NCI-H146 (cell line): ENCODE measurements at places on chromosomes 12 and 14.

GRCh38 chr12:122282061-122282460 lies 15.8 kb upstream of the VPS33A start:
- DNase-seq = peak; percentile 58

- no peak for DNase-seq
These were observed 85.9 kb downstream of the PAX9 start for GRCh38 chr14:36747411-36748184.

DNA sequence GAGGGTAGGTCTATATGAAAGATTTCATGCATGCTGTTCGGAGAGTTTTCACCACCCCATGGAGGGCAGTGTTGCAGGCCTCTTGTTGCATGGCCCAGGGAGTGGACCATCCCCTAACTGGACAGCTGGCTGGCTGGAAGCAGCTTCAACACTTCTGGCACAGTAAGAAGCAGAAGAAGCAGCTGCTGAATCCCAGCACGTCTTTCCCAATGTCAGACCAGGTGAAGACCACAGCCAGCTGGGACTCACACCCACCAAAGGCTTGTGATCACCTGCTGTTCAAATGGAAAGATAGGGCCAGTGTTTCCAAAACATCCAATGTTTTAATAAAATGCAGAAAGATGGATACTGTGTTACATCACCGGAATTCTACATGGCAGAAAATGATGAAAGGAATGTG lies 1423.6 kb downstream of the AACS start:
- no peak for DNase-seq

- DNase-seq = no peak
These were observed 16.7 kb downstream of the ULK1 start for GRCh38 chr12:131911028-131911650.

GRCh38 chr14:100900837-100901390 lies 2.6 kb downstream of the RTL1 start:
- DNase-seq = peak; percentile 77

GRCh38 chr12:20592556-20592955 lies 102.6 kb upstream of the SLCO1C1 start:
- DNase-seq = no peak

DNA sequence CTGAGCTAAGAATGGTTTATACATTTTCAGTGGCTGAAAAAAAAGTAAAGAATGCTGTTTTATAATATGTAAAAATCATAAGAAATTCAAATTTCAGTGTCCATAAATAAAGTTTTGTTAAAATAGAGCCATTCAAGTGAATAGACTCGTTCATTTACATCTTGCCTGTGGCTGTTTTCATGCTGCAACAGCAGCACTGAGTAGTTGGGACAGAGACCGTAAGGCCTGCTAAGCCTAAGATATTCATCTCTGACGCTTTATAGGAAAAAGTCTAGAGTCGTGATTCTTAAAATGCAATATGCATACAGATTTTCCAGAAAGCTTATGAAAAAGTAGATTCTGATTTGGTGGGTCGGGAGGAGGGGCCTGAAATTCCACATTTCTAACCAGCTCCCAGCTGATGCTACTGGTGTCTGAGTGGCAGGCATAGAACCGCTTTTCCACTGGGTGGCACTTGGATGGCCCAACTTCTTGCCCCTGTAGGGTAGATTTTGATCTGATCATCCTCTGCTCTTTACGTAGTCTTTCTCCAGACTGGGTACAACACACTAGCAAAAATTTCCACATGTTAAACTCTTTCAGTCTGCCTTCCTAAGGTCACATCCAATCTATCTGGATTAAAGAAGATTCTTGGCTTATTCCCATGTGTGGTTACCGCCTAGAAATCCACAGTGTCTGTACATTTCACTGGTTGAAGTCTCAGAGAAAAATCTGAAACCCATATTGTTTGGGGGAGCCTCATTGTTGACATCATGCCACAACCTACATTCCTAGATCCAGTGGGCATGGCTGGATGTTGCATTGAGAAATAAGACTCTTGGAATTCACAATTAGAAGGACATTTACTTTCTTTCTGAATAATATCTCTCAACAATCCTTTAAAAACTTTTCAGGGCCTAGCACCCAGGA lies 151.2 kb downstream of the C12orf75 start:
- no peak for DNase-seq

GRCh38 chr14:73762375-73762822 lies 48.2 kb upstream of the PNMA1 start:
- DNase-seq = no peak

- no peak for DNase-seq
These were observed 23.7 kb downstream of the PLXNC1 start for GRCh38 chr12:94172031-94172430.

GRCh38 chr14:68247274-68247673 lies 427.7 kb downstream of the RAD51B start:
- DNase-seq = no peak

GRCh38 chr12:77492536-77492935 lies 338.2 kb upstream of the NAV3 start:
- DNase-seq = no peak

- no peak for DNase-seq
These were observed 581.6 kb downstream of the GALC start for GRCh38 chr14:87411370-87411769.

DNA sequence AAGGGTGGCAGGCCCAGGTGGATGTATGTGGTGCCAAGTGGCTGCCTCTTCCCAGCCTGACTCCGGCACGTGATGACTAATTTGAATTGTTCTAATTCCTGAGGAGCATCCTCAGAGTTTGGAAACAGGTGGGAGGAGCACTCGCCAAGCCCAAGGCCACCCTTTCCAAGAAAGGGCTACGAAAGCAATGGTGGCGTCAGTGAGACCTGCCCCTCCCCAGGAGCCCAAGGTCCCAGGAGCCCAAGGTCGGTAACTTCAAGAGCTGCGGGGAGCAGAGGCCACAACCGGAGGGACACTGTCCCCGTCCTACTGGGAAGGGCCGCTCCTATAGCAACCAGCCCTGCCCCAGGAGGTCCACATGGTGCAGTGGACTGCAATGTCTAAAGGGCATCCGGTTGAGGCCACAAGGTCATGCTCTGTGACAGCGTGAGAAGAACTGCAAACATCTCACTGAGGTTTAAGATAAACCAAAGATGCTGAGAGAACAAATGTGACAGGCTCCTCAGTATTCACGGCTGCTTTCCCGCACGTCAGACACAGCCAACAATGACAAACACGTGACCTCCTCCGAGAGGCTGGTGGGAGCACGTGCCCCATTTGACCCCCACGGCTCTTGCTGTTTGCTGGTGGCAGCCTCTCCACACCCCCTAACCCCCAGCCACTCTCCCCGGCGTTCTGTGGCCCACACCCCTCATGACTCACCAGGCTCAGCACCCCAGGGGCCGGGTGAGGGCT lies 79.6 kb downstream of the ITPK1 start:
- DNase-seq = no peak

GRCh38 chr14:70190156-70190555 lies 1.4 kb upstream of the SLC8A3 start:
- no peak for DNase-seq

- no peak for DNase-seq
These were observed 4.7 kb downstream of the NAA25 start for GRCh38 chr12:112103758-112104503.

DNA sequence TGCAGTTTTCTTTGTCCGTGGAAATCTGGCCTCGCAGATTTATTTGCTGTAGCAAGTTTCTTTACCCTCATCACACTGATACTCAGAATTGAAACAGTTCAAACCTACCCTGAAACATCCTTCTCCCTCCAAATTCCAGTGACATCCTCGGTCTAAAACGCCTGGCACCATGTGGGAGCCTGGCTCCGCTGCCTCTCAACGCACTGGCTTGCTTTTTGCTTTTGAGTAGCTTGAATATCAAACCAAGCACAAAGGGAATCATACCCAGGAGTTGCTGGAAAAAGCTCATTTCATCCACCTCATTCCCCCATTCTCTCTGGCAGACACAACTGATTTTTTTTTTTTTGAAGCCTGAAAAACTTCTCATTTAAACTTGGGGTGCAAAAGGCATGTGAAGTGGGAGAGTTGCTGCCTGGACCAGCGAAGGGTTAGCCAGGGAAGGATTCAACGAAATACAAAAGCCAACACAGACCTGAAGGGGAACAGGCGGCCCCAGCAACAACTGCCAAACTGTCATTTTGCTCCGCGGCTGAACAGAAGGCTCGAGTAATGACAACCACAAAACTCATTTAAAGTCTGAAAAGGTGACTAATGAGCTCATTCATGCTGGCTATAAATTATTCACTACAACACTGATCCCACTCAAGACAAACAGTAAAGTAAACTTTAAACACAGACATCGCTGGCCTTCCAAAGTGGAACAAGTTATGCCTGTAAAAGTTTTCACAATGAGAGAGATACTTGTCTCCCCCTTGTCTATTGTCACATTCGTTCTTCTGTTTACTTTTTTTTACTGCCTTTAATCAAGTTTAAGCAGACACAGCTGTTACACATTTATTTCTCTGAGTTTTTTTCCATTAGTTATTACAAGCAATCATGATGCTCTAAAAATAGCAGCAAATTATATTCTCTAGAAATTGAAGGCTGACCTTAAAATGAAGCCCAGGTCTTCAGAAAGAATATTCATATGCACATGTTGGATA lies 12.5 kb upstream of the FOXN3 start:
- peak; percentile 11 for DNase-seq

DNA sequence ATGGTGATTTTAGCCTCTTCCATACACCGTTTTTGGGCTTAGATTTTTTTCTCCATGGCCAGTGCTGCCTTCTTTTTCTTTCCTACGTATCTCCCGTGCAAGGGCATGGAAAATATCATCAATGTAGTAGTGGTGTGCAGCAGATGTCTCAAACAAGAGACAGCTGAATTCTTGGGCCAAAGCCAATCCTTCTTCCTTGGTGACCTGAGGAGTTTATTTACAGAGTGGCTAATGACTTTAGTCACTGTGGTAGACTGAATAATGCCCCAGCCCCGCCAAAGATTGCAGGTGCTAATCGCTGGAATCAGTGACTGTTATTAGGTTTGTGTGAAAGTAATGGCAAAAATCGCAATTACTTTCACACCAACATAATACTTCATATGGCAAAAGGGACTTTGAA lies 235.5 kb upstream of the NOS1 start:
- peak; percentile 80 for DNase-seq

DNA sequence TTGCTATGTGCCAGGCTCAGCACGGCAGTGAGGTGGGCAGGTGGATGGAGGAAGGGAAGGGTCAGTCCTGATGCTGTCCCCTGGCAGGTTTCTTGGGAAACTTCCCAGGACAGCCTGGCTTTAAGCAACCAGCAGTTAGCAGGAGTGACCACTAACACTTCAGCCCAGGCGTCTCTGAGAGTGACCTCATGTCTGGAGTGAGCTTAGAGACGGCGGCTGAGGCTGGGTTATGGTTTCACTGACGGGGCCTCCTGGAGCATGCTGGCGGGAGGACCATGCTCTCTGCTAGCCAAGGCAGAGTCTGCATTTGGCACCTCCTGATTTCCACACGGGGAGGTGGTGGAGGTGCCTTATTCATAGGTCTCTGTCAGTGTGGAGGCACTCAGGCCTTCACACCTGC lies 2.5 kb downstream of the HHIPL1 start:
- no peak for DNase-seq

DNA sequence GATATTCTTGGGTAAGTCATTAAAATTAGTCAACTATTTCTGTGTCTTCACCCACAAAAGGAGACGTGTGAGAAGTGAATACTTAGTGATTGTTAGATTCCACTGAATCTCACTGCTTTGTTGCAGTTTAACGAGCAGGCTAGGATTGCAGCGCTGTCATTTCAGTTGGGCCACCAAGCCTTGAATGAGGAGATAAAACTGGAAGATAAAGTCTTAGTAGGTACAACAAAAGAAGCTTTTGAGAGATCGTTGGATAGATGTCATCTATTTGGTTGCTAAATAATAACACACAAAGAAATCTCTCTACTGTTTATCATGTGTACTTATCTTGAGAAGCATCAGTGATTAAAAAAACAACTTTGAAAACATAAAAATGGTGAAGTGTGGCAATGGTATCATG lies 132.3 kb downstream of the RGS6 start:
- DNase-seq = no peak

DNA sequence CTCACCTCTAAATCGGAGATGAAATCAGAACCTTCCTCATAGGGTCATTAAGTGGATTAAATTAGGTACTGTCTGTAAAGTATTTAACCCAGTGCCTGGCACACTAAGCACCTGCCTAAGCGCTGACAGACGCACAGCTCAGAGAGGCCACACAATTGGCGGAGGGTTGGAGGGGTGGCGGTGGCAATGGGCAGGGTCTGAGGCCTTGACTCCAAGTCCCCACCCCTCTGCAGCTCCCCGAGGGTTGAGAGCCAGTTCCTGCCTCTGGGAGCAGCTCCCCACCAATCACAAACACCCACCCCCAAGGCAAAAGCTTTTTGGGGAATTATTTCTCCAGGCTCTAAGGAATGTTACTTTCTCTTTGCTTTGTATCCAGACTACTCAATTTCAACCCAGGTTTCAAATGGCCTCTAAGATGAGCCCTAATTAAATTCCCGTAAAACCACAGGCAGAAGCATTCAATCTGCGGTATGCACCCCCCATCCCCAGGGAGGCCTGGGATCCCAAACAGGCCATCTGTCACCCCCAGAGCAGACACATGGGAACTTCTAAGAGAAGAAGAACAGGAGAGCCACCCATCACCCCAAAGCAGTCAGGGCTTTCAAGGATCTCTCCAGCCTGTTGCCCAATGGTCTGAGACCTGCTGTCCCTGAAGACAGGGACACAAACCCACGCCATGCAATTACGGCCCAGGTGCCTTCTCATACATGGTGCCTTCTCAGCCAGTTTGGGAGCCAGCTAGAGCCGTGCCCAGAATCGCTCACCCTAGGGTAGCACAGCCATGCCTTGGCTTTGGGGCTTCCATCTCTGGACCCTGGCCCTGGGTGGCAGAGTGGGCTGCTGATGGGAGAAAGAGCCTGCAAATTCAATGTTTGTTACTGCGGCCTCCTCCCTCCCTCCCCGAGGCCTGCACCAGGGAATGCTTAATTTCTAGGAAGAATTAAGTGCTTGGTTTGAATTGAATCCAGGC lies 66.1 kb downstream of the CHGA start:
- DNase-seq = no peak

- no peak for DNase-seq
These were observed 103.2 kb downstream of the SLC38A4 start for GRCh38 chr12:46722394-46723185.

DNA sequence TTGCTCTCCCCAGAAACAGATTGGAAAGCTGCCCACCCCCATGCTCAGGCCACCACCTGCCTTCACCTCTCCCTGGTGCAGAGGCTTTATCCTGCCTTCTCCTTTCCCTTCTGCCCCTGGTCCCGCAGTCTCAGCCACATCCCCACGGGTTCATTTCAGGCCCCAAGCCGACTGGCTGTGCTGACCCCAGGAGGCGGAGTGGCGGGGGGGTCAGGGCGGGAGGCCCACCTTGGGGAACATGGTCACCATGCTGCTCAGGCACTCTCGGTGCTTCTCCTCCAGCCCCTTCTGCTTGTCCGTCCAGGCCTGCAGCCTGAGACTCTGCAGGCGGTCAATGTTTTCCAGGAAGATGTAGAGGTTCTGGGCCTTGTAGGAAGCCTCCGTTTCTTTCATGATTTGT lies 6.9 kb downstream of the FAM186B start:
- no peak for DNase-seq

- no peak for DNase-seq
These were observed 30.0 kb downstream of the DTX1 start for GRCh38 chr12:113086249-113087164.

GRCh38 chr14:99604766-99605298 lies 825 bp upstream of the CCDC85C start:
- DNase-seq = peak; percentile 62
